ENCODE measurements at places on chromosomes 11 and 22.

GRCh38 chr11:1751999-1752906 lies 1.9 kb upstream of the IFITM10 start:
- DNase-seq: no peak

- no peak for DNase-seq
These were observed 122.5 kb upstream of the FGF3 start for GRCh38 chr11:69941546-69942332.

GRCh38 chr11:44320289-44320973 lies 10.5 kb upstream of the ALX4 start:
- DNase-seq: no peak

- DNase-seq: no peak
These were observed 23.5 kb downstream of the PPFIBP2 start for GRCh38 chr11:7537265-7537664.

DNA sequence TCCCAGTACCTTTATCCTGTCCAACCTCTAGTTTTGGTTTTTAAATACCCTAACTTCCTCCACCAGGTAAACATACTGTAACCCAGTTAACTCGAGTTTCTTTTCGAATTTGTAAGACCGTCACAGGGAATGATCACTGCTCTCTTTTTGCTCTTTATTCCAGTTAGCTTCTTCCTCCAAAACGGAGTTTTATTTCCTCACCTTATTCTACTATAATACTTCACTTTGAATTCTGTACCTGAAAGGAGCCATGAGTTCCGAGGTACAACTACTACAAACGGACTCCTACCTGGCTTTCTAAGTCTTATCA lies 1.4 kb downstream of the NUP98 start:
- no peak for DNase-seq

DNA sequence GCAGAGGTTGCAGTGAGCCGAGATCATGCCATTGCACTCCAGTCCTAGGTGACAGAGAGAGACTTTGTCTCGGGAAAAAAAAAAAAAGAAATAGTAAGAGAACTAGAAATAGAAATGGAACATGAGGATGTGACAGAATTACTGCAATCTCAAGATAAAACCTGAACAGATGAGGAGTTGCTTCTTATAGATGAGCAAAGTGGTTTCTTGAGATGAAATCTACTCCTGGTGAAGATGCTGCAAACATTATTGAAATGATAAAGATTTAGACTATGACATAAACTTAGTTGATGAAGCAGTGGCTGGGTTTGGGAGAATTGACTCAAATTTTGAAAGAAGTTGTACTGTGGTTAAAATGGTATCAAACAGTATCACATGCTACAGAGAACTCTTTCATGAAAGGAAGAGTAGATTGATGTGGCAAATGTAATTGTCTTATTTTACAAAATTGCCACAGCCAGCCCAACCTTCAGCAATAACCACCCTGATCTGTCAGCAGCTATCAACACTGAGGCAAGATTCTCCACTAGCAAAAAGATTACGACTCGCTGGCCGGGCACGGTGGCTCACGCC lies 13.7 kb downstream of the XNDC1N start:
- DNase-seq: no peak

DNA sequence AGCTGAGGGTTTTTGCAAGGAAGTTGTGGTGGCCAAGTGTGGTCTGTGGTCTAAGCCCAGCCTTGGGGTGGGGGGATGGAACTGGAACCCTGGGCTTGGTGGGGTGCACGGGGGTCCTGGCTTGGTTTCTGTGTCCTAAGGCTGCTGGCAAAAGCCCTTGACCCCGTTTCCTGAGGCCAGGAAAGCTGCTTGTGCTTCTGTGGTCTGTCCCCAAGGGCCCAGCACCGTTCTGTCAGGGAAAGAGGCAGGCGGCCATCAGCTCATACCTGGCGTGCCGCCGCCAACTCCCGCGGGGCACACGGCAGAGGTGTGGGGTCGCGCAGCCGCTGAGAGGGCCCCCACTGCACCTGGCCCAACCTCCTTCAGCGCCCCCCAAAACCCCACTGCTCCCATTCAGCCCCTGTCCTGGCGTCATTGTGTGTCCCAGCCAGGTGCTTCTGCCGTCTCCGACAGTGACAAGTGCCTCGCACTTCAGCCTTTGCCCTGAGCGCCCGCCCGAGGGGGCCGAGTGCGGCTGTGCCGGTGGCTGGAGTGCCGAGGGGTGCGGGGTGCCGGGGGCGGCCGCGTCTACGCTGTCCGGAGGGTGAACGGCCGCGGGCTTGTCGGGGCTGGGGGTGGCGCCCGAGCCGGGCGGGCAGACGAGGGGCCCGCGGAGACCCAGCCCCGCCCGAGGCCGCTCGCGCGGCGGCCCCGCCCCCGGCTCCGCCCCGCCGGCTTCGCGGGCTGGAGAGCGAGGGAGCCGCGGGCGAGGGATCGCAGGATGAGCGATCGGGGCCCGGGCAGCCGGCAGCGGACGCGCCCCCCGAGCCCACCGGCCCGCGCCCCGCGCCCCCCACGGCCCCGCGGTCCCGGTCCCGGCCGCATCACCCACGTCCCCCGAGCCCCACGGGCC lies at the start of gene CNIH2:
Gene CNIH2, plus strand, starts transcription at position 705 of the 892 bp plus-strand sequence. CDS start 282 bp downstream, outside the sequence.
- DNase-seq: no peak

GRCh38 chr11:105953886-105954285 lies 68.2 kb downstream of the MSANTD4 start:
- no peak for DNase-seq

DNA sequence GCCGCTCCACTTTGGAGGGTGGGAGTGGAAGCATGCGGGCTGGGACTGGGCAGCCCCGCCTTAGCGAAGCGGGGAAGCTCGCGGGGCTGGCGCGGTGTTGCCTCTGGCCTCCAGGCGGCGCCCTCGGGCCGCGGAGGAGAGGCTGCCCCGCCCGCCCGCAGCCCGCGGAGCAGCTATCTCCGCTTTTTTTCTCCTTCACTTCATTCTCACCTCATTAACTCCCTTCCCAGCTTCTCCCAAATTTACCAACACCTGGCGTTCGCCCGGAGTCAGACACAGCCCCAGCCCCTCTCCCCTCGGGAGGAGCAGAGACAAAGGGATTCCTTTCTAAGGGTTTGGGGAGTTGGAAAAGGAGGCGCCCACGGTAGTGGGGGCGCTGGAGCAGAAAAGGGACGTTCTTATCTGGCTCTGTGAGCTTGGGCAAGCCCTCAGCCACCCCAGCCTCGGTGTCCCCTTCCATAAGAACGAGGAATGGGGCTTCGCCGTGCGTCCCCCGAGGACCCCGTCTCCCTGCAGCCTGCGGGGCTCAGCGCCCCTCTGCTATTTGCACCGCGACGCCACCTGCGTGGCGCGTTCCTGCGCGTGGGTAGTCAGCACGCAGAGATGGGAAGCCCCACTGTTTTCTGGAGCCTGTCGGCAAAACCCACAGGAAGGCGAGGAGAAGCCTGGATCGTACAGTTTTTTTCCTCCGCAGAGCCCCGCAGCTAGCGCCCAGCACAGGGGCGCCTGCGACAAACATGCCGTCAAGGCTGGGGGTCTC lies 1.5 kb upstream of the WNT11 start:
- peak; percentile 77 for DNase-seq

GRCh38 chr22:49087198-49087597 lies 740.5 kb downstream of the BRD1 start:
- no peak for DNase-seq

- DNase-seq: no peak
These were observed 70.9 kb upstream of the OR5AK2 start for GRCh38 chr11:56917708-56918400.

- DNase-seq: no peak
These were observed 2.9 kb downstream of the CLCF1 start for GRCh38 chr11:67370351-67371076.

DNA sequence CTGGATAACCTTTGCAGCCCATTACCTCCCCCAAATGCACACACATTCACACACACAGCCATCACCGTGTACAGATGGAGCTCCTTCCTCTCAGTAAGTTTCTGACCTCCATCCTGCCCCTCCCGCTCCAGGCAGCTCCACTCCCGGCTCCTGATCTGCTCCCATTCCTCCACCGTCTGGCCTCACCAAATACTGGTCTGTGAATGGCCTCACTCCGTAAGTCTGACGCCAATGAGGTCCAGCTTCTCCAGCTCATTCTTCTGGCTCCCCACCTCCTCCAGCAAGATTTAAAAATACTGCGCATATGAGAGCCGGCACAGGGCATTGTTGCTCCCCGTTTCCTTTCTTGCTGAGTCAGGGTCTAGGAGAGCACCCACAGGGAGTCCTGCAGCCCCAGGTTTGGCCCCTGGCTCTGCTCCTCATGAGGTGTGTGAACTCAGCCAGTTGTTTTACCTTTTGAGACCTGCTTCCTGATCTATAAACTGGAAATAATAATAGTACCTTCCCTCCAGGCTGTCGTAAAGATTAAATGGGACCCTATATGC lies 14.0 kb upstream of the TUB start:
- DNase-seq: no peak

DNA sequence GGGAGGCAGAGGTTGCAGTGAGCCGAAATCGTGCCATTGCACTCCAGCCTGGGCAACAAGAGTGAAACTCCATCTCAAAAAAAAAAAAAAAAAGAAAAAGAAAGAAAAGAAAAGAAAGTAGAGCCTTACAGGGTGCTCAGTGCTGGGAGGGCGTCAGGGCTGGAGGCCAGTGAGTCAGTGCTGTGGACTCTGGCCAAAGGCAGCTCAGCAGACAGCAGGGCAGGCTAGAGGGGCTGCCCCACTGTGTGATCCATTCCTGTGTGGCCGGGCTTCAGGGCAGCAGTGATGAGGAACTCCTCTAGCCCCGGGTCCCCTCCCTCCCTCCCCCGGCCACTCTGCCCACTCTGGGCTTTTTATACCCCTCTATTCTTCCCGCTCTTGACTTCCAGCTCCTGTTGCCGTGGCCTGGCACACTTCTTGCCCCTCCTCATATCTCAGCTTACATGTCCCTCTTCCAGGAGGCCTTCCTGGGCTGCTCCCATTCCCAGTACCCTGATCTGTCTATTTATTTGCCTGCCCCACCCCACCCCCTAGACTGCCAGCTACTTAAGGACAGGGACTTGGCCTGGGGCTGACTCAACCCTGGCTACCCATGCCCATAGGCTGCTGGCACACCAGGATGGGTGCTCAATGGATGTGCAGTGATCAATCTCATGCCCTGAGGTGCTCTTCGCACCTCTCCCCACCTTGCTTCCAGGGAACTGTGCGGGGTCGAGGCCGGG lies 10.1 kb downstream of the SYT12 start:
- no peak for DNase-seq

DNA sequence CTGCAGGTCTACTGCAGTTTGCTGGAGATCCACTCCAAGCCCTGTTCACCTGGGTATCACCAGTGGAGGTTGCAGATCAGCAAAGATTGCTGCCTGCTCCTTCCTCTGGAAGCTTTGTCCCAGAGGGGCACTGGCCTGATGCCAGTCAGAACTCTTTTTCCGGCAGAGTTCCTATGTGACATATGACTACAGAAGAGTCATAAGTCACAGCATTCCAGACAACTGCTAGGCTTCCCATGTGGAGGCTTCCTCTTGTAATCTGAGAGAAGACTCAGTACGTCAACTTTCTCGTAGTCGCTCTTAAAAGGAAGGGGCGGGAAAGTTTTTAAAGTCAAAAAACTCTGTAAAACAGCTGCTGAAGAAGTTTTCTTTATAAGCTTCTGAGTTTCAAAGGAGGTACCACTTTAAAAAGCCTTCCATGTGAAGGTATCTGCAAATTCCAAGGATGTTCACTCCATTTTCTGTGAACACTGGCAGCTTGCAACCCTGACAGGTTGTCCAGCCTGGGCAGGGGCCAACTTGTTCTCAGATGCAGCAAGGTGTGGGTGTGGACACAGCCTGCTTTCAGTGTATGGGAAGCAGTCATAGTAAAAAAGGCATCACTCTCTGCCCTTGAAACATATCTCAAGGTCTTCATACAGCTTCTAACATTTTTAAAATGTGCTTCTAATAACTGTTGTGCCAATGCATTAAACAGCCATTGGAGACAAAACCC lies 97.8 kb downstream of the ME3 start:
- DNase-seq: no peak

DNA sequence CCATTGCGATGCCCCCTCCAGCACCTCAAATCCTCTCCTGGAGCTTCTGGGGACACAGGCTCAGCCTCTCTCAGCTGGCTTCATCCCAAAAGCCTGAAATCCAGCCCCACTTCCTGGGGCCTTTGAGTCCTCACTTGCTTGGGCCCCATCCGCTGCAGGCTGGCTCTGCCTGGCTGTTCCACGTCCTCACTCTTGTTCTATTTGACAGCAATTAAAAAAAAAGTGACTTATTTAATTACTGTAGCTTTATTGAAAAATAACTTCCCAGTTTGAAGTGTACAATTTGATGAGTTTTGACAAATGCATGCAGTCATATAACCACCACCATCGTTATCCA lies 27.2 kb downstream of the PARVG start:
- DNase-seq: no peak

GRCh38 chr22:30922151-30922611 lies 46.4 kb downstream of the MORC2 start:
- DNase-seq: peak; percentile 81

- no peak for DNase-seq
These were observed 47.5 kb upstream of the POU2AF1 start for GRCh38 chr11:111426617-111427016.

DNA sequence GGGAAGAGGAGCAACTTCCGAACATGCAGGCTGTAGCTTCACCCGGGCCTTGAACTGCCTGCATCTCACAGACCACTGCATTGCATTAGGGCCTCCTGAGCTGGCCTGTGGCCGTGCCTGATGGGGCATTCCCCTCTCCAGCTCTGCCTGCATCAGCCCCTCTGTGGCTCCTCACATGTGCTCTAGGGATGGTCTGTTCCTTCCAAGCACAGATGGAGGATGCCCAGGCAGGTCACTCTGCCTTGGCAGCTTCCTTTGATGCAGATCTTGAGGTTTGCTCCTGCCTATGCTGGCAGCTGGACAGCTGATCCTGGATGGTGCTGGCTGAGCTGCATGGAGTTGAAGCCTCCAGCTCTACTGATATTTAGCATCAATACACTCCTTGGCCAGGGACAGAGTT lies 28.5 kb downstream of the AMPD3 start:
- no peak for DNase-seq

GRCh38 chr22:17190702-17191101 lies 28.5 kb downstream of the ADA2 start:
- no peak for DNase-seq

GRCh38 chr11:126007238-126007637 lies 55.4 kb downstream of the CDON start:
- no peak for DNase-seq

- peak; percentile 22 for DNase-seq
These were observed 123.8 kb upstream of the NTM start for GRCh38 chr11:131246663-131247062.

GRCh38 chr11:133530501-133530835 lies 1.8 kb downstream of the OPCML start:
- no peak for DNase-seq

DNA sequence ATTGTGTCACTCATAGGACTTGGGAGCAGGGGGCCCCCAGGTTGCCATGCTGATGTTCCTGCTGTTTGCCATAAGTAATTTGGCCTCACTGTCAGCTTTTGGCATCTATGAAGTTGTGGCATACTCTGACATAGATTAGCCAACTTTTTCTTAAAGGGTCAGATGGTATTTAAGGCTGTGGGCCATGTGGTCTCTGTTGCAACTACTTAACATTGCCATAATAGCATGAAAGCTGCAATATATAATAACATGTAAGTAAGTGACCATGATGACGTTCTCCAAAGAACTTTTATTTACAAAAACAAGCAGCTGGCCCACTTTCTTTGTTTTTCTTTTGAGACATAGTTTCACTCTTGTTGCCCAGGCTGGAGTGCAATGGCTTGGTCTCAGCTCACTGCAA lies 2.2 kb upstream of the TMEM216 start:
- no peak for DNase-seq

GRCh38 chr11:46916286-46917108 lies 1.9 kb downstream of the LRP4 start:
- DNase-seq: peak; percentile 27

Data from activated naive CD4-positive, alpha-beta T cell treated with anti-CD3 and anti-CD28 coated beads for 36 hours (primary cell).